Adrenal gland (tissue), 19 donors: ENCODE measurements at places on chromosomes 2 and 18. TPM values are rescaled to one million over a fixed set of nuclear protein-coding genes. Genes with fewer than 3 reads are reported as not detected.

- DNase-seq = no peak
Measured at GRCh38 chr2:230734247-230735175, 21.9 kb downstream of the CAB39 start.

- DNase-seq = no peak
Measured at GRCh38 chr2:221245045-221245444, 327.1 kb downstream of the EPHA4 start.

GRCh38 chr2:200354833-200355751, 48.6 kb downstream of the SPATS2L start:
- DNase-seq = no peak

- DNase-seq = no peak
Measured at GRCh38 chr2:30628341-30628740, 178.9 kb downstream of the CAPN13 start.

- DNase-seq = no peak
Measured at GRCh38 chr18:32906506-32907310, 133.9 kb upstream of the KLHL14 start.

HOXD1 gene
- 0.18 TPM for polyA plus RNA-seq

PDCD1 gene
- 2.0 TPM for polyA plus RNA-seq

ABCB11 gene
- 0.05 TPM for polyA plus RNA-seq
